CD4-positive, alpha-beta memory T cell (primary cell): ENCODE measurements at places on chromosomes 4 and X.

DNA sequence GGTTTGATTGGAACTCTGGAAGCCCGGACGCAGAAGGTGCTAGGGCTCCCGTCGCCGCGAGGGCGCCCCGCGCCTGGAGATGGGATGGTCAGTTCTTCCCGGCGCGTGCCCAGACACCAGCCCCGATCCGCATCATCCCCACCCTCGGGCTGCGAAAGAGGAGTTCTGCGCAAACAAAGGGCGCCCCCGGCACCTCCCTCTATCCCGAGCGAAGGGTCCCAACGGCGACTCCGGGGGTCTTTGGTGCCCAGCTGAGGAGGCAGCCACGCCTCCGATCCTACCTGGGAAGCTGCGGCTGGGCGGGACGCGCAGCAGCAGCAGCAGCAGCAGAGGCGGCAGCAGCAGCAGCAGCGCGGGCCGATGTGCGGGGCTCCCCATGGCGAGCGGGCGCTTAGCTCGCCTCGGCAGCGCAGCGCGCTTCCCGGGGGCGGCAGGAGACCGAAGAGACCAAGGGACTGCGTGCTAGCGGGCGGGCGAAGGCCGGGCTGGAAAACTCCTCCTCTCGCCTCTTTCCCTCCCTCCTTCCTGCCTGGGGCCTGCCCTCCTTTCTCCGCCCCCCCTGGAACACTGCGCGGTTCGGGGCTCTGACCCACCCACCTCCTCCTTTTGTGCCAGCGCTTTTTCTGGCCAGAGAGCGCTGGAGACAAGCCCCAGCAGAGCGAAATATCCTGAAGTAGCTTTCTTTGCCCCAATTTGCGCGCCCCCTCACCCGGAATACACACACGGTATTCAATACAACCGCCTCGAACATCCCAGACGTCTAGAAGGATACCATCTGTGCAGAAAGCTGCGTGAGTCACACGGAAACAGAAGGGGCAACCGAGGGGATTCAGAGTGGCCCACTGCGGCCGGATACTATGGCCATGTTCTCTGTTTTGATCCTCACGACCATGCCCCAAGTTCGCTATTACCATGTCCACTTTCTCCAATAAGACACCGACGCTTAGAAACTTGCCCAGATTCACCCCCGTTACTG, at the start of gene SRPX:
Gene SRPX, minus strand, starts transcription at position 457 of the 976 bp plus-strand sequence. Its CDS starts 79 bp downstream, at position 378.
- DNase-seq = no peak

DNA sequence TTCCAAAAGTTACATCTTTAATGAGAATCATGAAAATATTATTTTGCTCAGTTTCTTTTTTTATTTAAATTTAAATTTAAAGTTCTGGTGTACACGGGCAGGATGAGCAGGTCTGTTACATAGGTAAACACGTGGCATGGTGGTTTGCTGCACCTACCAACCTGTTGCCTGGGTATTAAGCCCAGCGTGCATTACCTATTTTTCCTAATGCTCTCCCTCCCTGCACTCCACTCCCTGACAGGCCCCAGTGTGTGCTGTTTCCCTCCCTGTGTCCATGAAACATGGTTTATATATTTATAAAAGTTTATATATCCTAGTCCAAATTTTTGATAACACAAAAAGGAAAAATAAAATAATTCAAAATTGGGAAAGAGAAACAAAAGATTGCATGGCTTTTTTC, 4.0 kb downstream of the AFP start:
- DNase-seq = no peak

- DNase-seq = no peak
These were observed 213.3 kb upstream of the MAB21L2 start for GRCh38 chr4:150368667-150369066.

DNA sequence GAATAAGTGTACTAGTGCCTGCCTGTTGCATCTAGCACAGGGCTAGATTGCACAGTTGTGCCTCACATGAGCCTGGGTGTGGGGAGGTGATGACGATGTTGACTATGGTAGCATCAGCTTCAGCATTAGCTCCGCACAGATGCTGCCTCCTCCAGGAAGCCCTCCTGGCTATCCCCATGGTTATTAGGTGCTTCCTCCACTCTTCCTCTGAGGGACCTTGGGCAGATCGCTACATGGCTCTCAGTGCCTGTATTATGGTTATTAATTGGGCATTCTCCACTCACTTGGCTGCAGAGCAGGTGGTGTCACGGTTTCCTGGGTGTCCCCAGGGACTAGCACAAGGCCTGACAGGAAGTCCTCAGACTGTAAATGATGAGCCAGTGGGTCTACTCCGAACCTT, 325.6 kb downstream of the ARHGAP10 start:
- DNase-seq = no peak

DNA sequence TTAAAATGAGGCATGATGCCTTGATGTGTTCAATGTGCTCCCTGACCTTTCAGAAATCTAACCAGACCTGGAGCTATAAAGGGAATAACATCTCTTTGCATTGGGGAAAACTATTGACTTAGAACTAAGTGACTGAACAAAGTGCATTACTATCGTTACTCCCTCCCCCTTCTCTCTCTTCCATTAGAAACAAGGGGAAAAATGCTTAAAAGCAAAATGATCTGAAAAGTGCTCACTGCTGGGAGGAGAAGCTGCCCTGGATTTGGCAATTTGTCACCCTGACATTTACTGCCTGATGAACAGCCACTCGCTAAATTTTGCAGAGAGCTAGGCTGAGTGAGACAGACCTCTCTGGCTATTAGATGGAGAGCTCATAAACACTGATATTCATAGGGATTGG, 48.6 kb upstream of the PARM1 start:
- DNase-seq = no peak

DNA sequence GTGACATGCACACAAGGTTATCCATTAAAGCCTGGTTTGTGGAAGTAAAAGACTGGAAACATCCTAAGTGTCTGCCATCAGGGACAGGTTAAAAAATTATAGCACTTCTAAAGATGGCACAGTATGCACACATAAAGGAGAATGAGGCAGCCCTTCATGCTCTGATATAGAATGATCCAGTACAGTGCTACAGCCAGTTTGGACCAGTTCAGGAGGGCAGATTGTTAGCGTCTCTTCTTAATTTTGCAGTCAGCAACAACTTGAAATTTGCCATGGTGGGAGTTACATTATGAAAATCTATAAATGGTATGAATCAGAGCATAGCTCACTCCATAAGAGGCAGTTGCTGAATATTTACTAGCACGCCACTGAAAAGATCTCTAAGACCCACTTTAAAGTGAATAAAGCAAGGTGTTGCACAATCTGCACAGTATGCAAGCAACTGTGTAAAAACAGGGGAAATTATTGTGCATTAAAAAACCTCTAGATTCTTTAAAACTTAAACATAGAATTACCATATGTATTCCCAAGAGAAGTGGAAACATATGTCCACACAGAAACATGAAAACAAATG, 20.3 kb upstream of the SOD3 start:
- DNase-seq = no peak

DNA sequence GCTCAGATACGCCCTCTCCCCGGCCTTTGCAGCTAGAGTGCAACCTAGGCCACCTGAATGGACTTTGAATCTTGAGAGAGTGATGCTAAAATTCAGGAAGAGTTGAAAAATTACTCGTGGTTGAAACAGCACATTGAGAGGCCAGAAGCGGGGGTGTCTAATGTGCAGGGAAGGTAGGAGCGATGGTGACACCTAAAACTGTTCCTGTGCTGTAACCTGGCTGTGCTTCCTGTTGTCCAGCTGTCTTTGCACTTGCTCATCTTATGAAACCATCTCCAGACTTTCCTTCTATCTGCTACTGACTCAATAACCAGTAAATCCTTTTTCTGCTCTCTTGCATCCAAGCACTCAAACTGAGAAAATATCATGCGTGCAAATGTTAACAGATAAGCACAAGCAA, 106.4 kb upstream of the RPS6KA3 start:
- DNase-seq = no peak

DNA sequence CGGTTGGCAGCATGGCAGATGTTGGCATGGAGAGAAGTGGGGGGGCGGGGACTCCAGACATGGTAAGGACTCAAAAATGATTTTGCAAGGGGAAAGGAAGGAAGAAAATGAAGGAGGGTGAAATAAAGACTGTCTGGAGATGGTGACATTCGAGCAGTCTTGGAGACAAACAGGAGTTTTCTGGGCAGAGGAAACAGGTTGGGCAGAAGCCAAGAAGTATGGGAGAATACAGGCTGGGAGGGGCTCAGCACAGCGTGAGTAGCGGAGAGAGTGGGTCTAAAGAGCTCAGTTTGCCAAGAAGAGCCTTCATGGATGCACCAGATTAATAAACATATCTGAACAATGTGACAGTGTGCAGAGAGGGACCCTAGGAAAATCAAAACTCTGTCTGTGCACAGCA, 13.3 kb upstream of the CRMP1 start:
- DNase-seq = no peak

DNA sequence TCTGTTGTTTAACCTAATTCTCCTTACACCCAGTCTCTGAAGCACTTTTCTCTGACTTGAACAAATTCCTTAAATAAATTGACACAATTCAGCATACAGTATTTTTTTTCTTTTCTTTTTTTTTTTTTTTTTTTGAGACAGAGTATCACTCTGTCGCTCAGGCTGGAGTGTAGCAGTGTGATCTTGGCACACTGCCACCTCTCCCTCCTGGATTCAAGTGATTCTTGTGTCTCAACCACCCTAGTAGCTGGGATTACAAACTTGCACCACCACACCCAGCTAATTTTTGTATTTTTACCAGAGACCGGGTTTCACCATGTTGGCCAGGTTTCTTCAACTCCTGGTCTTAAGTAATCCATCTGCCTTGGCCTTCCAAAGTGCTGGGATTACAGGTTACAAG, 1498.1 kb upstream of the PCDH10 start:
- DNase-seq = no peak

DNA sequence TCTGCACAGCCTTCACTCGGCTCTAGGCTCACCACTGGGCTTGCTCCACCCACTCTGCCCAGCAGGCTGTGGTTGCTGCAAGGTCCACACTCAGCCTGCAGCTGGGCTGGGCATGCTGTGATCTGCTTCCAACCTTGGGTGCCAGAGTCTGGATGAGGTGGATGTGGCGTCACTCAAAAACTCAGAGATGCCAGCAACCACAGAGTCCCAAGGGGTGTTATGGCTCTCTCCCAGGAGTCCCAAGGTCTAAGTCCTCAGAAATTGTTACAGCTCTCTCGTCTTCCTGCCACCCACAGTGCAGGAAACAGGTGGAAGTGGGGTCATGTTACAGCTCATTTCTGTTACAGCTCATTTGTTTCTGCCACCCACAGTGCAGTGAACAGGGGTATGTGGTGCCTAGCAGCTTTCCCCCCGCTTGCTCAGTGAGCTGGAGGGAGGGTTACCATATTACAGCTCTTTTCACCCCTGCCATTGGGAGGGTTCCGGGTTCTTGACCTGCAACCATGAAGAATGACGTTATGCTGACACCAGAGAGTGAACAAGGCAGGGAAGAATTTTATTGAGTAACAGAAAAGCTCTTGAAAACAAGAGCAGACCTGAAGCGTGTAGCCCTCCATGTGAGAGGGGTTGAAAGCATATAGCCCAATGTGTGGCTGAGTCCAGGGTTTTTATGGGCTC, 893.9 kb downstream of the PCDH7 start:
- no peak for DNase-seq

- no peak for DNase-seq
These were observed 129.8 kb downstream of the ATXN3L start for GRCh38 chrX:13190051-13190450.

DNA sequence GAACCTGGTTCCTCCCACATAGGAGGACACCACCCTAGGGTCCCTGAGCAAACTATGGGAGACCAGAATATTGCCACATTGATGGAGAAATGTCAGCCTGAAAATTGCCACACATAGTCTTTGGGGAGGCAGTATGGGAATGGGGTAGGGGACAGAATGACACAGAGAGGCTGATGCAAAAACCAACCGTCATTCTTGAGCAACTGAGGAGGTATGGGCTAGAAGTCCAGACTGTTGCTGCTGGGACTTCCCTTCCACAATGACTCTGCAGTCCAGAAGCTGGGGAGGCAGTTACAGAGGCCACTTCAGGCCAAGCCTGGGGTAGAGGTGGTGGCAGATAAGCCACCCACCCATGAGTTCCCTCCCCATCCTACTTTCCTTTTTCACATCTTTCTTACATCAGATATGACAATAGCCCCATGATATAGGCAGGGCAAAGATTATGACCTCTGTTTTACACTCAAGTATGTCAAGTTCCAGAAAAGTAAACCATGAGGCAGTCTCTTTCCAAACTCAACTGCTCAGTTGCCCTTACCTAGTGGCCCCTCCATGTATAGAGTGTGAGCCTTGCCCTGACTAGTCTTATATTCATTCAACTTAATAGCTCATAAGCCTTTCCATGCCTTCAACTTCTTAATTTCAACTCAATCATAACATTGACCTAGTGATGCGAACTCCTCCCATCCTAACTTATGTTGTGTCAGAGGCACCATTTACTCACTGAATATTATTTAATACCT, 41.7 kb downstream of the VSIG4 start:
- no peak for DNase-seq

GRCh38 chrX:29487214-29487613, 728.1 kb upstream of the MAGEB2 start:
- DNase-seq = no peak

DNA sequence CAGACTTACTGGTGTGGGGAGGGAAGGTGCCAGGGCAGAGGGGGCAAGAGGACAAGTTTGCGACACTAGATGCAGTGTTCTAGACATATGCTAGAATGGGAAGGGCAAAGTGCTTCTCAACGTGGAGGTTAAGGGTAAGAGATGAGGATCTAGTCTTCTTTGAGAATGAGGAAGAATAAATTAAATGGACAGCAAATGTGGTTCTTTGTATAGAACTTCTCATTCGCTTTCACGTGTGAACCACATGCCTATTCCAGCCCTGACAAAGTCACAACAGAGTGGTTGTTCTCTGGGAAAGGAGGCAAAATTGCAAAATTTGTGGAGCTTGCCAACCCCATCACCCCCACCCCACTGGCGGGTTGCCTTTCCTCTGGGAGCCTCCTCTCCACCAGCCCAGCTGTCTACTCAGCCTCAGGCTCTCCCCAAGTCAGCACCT, 1.5 kb upstream of the ANXA5 start:
- DNase-seq = no peak

- DNase-seq = no peak
These were observed 8.5 kb downstream of the WFS1 start for GRCh38 chr4:6277935-6278800.

DNA sequence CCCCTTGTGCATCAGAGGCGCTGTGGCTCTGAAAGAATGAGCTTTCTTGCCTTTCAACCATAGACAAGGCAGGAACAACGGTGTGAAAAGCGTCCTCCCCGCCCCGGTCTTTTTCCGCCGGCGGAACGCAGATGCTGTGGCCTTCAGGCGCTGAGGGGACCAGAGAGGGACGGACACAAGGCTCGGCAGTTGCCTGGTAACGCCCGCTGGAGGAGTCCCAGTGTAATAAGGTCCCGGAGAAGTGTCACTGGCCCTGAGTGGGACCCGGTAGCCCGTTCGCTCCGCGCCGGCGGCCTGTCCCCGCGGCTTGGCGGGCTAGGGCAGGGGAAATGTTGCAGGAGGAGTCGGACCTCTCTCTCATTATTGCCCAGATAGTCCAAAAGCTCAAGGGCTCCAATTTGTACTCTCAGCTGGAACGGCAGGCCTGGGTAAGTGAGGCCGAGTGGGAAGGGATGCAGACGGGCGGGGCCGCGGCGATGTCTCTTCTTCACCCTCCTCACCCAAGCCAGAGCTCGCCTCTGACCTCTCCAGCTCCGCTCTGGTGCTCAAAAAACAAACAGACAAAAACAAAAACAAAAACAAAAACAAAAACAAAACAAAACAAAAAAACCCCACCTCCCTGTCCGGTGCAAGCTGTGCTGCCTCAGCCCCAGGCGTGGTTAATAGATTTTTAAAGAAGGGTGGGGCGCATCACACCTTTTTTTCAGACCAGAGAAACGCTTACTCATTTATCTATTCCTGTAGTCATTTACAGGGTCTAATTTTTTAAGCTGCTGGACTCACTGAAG, at the start of gene TBC1D19:
Gene TBC1D19, plus strand, starts transcription at position 220 of the 788 bp plus-strand sequence. Its CDS starts 110 bp downstream, at position 330.
- DNase-seq = peak; percentile 88
